ENCODE measurements at places on chromosomes 11 and 22.

- DNase-seq, result no peak
These were observed 223.4 kb upstream of the ZBED5 start for GRCh38 chr11:11081288-11081687.

DNA sequence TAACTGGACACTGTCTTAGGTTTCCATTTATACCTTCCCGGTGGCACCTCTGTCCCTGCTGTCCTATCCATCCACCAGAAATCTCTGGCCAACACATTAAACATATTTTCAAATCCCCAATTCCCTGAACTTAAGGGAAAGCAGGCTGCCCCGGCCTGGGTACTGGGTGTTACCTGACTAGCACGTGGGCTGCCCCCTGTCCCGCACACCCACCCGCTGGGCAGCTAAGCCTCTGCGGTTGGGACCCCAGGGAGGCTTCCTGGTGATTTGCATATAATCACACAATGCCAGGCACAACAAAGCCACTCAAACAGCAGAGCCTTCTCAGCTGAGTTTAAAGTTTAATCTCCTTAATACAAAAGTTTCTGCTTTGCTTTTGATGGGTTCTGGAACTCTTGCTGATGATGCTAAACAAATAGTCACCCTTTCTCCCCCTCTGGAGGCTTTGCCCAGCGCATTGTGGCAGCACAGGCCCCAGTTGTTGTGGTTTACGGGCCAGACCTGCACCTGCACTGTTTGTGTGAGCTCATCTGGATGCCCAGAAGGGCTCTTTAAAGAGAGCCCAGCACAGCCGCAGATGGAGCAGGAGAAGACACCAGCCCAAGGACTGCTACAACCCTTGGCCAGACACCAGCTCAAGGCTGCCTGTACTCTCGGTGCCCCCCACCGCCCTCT is 59.9 kb upstream of the POU2AF1 start:
- no peak for DNase-seq

DNA sequence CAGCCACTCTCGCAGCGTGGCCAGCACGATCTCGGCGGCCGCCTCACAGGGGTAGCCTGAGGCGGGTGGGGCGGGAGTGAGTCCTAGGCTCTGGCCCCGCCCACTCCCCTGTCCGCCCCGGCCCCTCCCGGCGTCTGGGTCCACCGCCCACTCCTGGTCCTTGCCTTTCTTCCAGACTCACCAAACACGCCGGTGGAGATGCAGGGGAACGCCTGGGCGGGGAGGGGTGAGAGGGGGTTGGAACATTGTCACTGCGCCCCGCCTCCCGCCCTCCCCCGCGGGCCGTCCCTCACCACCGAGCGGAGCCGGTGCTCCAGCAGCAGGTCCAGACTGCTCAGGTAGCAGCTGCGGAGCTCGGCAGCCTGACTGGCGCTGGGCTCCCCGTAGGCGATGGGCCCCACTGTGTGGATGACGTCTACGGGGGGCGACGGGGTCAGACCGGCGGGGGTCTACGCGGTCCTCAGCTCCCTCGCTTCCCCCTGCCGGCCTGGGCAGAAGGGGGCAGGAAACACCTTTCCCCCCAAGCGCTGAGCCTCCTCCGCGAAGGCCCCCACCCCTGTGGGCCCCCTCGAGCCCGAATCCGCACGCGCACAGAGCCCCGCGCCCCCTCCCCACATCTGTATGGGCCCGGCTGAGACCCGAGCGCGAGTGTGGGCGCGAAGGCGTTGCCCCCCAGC is 13.2 kb downstream of the OTUB1 start:
- DNase-seq, result peak; percentile 61

- DNase-seq, result no peak
These were observed 98.5 kb downstream of the SMCO4 start for GRCh38 chr11:93444617-93445073.

- no peak for DNase-seq
These were observed 19.9 kb upstream of the CLDN5 start for GRCh38 chr22:19543970-19544708.

DNA sequence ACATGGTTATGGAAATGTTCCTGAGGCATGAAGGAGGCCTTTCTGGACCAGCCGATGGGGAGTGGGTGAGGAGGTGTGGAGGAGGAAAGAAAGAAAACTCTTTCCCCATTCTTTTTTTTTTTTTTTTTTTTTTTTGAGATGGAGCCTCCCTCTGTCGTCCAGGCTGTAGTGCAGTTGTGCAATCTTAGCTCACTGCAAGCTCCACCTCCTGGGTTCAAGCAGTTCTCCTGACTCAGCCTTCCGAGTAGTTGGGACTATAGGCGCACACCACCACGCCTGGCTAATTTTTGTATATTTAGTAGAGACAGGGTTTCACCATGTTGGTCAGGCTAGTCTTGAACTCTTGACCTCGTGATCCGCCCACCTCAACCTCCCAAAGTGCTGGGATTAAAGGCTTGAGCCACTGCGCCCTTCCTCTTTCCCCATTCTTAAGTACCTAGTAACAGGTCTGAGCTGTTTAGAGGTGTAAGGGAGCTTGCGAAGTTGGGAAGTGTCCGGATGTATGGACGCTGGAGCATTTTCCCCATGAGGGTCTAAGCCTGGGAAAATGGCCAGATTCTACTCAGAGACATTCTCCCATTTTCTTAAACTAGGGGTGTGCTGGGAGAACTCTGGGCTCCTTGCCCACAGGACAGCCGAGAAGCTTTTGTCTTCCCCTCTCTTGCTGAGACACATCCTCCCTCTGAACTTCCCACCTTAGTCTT is 135.8 kb downstream of the TEAD1 start:
- DNase-seq, result no peak

DNA sequence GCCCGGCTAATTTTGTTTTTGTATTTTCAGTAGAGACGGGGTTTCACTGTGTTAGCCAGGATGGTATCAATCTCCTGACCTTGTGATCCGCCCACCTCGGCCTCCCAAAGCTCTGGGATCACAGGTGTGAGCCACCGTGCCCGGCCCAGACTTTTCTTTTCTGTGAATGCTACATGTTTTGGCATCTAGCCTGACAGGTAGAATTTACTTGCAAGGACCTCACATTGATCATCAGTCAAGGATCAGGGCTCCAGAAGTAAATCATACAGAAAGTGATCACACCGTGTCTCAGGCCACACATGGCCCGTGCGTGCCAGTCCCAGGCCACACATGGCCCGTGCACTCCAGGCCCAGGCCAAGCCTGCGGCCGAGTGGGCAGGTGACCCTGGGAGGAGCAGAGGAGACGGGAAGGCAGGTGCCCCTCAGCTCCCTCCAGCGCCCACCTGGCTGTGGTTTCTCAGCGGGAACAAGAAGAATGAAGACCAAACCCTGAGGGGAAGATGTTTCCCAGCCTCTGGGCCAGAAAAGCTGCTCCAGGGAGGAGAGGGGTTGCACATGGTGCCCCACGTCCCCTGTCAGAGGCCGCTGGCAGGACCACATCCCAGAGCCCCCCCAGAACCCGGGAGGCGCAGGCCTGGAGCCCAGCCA is 76.2 kb downstream of the BRD1 start:
- DNase-seq, result no peak

- no peak for DNase-seq
These were observed 89.4 kb downstream of the PKNOX2 start for GRCh38 chr11:125253795-125254525.

DNA sequence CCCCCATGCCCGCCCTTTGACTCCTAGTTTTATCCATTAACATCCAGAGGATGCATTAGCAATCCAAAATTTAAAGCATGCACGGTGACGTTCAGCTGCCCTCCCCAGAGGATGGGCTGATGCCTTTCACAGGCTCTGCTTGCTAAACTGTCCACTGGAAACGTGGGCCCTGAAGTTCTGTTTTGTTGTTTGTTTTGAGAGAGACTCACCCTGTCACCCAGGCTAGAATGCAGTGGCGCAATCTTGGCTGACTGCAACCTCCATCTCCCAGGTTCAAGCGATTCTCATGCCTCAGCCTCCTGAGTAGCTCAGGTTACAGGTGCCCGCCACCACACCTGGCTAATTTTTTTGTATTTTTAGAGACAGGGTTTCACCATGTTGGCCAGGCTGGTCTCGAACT is 39.3 kb downstream of the NFRKB start:
- no peak for DNase-seq

DNA sequence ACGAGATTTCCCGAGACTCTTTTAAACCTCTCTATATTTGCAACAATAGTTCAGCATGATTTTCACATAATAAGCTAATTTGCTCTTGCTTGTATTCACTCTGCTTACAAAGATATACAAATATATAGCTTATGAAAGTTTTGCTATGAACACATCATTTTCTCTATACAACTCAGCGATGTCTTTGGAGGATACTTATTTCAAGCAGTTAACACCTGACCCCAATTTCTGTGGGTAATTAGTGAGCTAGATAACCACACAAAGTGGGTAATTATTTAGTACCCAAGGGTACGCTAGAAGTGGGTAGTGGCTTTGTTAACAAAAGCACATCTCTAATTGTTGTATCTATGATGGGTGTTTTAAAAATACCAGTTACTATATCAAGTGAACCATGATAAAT is 12.3 kb downstream of the BLID start:
- DNase-seq, result no peak

GRCh38 chr22:32185821-32186220 is 19.1 kb downstream of the RFPL2 start:
- no peak for DNase-seq

DNA sequence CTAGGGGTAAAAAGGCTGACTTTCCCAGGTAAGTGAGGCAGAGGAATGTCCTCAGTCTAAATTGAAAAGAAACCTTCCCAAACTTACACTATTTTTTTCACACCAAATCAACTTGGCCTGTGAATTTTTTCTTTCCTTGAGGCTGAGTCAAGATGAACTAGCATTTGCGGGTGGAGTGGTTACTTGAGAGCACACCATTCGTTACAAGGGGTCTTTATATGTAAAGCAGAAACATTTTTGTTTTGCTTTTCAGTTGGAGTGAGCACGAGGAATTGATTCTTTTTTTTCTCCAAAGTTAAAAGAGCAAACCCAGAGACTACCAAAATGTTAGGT is 36.4 kb downstream of the MAML2 start:
- no peak for DNase-seq

DNA sequence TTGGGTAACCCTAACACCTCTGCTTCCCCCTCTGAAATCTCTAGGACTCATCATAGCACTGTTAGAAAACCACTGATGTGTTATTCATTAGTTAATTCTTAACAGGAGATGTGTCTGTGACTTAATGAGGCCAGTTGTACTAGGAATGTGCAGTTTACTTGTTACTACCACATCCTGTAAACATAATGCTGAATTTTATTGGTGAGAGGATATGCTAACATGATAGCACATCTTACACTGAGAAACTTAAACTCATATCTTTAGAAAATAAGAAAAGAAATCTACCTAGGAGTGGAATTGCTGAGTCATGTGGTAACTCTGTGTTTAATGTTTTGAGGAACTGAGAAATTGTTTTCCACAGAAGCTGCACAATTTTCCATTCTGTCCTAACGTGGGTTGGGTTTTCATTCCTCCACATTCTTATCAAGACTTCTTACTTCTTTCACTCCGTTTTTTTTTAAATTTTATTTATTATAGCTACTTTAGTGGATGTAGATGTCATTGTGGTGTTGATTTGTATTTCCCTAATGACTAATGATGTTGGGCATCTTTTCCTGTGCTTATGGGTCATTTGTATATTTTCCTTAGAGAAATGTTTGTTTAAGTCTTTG is 33.7 kb downstream of the RNF121 start:
- DNase-seq, result no peak

- DNase-seq, result no peak
These were observed 210.4 kb downstream of the SNX19 start for GRCh38 chr11:130705670-130706421.

DNA sequence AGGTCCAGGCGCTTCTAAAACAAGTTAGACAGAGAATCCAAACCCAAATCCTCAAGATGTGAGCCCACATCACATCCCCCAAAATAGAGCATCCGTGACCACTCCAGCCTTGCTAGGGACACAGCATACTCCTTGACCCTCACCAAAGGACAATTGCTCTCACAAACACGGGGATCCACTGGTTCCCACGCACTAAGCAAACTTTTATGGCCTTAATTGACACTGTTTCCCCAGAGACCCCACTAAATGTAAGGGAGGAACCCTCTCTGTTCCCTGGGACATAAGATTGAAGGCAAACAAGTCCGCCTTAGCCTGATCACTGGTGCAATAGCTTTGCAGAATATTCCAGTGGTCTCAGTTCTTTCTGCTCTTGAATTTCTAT is 20.1 kb downstream of the ZNF74 start:
- DNase-seq, result no peak

- DNase-seq, result no peak
These were observed 187.3 kb upstream of the SYT13 start for GRCh38 chr11:45473341-45473895.

DNA sequence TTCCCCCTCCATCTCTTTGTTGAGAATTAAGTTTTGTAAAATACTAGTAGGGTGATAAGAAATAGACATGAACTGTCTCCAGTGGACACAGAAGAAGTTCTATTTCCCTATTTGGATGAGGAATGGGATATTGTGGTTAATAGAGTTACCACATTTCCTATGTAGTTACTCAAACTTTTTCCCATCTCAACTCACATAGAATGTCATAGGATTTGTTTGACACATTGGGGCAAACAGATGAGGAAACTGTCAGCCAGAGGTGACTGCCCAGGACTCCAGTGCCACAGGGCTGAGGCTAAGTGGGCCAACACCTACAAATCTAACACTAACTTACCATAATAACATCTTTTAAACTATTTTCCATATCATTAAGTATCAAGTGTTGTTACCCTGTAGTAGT is 58.3 kb downstream of the CCDC83 start:
- DNase-seq, result no peak

DNA sequence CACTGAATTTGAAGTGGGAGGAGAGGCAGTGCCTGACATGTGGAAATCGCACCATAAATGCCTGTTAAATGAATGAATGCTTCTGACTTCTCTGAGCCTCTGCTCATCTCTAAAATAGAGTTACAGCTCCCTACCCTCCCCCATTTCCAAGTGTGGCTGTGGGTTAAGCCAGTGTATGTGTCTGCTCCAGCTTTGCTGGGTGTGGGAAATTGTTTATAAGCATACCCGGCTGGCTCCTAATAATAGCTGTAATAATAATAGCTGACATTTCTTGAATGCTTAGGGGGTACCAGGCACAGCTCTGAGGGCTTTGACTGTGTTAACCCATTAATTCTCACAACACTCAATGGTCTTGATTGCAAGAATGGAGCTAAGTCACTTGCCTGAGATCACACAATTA is 7.0 kb upstream of the FCHSD2 start:
- DNase-seq, result no peak

GRCh38 chr11:127625402-127625801 is 624.8 kb upstream of the KIRREL3 start:
- no peak for DNase-seq

- DNase-seq, result no peak
These were observed 677 bp downstream of the DYNC2H1 start for GRCh38 chr11:103109818-103110388.

GRCh38 chr22:33520904-33521780 is 399.1 kb downstream of the LARGE1 start:
- no peak for DNase-seq

GRCh38 chr11:115238791-115239190 is 265.4 kb downstream of the CADM1 start:
- DNase-seq, result no peak

GRCh38 chr11:47886096-47886495 is 37.9 kb upstream of the NUP160 start:
- peak; percentile 54 for DNase-seq

GRCh38 chr11:126739499-126740145 is 260.9 kb downstream of the KIRREL3 start:
- no peak for DNase-seq
